ENCODE measurements at places on chromosomes 5 and 9.

DNA sequence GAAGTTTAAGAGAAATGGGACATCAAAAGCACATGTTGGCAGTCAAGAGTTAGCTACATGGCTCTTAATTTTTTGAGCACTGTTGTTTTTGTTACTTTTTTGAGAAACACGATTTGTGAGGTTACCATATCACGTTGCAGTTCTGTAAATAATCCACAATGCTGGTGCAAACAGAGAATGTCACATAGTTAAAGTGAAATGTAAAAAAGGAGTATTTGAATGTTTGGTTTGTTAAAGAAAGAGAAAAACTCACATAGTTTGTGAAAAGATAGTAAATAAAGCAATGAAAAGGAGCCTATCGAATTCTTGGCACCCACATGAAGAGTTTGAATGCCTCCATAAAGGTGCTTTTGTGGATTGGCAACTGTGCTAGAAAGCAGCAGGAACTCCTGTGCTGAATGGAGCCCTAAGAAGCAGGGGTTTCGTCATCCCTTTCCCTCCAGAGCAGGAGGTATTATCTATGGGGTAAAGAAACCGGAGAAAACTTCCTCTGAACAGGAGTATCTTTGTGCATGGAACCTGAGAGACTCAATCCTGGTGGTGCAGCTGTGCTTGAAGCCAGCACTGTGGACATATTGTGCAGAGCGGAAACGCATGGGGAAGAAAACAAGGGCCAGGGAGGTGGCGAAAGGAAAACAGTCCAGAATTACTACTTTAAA lies 148.5 kb upstream of the OTULINL start:
- no peak for DNase-seq

DNA sequence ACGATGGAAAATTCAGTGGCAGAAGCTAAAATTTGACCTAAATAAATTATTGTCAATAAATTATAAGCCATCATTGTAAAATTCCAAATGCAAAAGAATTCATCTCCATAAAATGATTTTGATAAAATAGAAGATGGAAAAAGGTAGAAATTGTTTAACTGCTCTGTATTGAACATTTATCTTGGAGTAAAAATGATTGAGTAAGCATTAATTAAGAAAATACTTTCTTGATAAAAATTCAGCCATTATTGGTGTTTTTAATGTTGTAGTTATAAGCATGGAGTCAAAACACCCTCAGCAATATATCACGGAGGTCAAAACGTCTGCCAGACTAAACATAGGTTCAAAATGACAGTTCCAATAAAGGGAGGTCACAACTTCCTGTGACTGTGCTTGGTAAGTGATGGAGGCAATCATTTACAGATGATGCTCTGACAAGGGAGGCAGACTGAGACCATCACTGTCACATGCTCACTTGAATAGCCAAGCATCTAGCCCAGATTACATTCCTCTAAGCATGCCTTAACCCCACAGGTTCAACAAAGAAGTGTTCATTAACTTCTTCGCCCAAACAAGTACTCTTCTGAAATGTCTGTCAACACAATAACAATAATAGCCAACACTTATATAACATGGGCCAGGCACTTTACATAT lies 69.5 kb downstream of the SH3TC2 start:
- no peak for DNase-seq

GRCh38 chr5:14790220-14790619 lies 81.4 kb downstream of the ANKH start:
- DNase-seq: no peak

DNA sequence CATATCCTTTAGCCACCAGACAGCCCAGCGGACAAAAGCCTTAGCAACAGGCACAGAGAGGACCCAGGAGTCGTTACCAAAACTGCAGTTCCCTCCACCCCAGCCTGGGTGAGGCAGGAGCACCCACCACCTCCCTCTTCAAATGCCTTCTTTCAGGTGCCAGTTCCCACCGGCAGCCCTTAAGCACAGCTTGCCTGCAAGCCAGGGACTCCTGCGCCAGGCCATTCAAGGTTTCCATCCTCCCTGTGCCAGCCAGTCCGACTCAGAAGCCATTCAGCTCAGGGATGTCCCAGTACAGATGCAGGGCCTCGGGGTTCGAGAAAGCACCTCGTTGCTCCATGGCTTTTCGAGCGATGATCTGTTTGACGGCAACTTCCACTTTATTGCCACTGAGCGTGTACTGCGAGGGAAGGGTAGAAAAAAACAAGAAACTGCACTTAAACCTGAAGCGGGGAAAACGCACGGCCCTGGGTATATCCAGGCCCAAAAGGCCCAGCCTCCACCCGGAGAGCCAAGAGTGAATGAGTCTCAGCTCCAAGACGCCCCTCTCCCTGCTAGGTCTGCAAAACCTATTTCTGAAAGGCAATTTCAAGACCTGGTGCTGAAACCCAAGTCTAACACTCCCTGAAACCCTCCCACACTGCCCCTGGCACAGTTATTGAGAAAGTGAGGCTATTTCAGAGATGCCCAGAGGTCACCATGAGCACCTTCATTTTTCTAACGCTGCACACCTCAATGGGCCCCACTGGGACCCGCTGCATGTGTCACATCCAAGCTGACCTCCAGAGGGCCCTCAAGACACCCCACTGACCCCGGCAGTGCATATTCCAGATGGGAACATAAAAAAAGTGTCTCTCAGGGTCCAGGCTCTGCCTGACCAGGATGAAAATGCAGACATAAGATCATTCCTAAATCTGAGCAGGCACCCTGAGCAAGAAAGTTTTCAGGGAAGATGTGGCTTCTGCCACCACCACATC lies 36.8 kb upstream of the ZNF354A start:
- no peak for DNase-seq

DNA sequence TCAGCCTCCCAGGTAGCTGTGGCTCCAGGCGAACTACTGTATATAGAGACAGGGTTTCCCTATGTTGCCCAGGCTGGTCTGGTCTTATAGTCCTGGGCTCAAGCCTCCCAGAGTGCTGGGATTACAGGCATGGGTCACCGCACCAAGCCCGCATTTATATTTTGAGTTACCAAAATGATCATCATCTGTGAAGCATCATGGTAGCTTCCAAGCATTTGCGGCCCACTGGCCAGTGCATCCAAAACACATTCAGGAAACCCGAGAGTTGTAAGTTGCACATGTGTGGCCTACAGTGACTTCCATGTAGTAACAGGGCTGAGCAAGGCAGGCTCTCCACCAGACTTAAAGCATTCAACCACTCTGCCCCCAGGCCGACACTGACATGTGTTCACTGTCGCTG lies 2.3 kb downstream of the BRD3OS start:
- no peak for DNase-seq

GRCh38 chr9:121858788-121859187 lies 207.4 kb downstream of the DAB2IP start:
- DNase-seq: no peak

DNA sequence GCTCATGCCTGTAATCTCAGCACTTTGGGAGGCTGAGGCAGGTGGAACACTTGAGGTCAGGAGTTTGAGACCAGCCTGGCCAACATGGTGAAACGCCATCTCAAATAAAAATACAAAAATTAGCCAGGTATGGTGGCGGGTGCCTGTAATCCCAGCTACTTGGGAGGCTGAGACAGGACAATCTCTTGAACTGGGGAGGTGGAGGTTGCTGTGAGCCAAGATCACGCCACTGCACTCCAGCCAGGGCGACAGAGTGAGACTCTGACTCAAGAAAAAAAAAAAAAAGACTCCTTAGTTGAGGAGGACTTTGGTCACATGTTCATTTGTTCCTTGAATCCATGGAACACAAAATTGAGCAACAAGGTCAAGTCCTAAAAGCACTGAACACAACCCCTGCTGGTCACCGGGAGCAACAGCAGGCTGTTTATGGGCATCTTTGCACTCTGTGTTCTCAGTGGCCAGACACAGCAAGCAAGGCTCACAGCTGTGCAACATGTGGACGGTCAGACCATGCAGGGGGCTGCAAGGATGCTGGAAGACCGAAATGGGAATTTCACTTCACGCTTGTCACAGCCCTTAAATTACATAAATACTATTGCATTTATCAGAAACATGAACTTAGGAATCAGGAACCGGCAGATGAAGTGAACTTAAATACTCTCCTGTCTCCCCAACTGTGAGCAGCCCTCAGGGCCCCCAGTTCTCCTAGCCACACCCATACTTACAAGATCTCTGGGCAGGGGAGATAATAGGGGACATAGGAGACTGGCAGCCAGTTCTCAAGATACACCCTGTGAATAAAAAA lies 2.8 kb downstream of the GBGT1 start:
- DNase-seq: peak; percentile 67

DNA sequence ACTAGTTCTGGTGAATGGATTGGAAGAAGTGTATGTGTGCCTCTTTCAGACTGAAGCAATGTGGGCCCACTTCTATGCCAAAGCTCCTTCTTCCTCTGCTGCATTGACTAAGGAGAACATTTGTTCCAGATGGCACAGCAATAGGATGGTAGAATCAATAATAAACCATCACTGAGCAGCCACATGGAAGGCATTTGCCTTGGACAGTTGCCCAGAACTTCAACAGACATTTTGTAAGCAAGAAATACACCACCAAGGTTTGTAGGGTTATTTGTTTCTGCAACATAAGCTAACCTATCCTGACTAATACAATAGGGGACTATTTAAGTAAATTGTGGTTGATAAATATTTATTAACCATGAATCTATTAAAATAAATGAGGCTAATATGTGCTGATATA lies 37.7 kb upstream of the CSNK1G3 start:
- no peak for DNase-seq

DNA sequence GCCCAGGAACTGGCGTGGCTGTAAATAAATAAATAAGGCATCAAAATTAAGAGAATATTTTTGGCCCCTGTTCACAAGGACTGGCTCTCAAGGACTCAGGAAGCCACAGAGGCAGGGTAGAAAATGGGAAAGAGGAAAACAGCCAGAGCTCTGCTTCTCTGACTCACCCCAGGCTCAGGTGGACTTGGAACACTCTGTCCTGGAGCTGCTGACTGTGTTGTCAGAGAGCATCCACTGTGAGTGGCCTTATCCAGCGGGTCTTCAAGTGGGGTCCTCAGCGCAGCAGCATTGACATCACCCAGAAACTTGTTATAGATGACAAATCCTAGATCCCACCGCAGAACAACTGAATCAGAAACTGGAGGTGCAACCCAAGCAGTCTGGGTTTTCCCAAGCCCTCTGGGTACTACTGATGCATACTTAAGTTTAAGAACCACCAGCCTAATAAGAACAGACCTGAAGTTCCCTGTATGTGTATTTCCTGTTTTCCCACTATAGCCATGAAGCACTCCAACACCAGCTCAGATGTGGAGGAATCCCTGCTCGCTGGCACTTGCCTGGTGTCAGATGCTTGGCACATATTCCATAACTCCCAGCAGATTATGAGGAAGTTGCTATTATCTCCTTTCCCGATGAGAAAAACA lies 20.5 kb downstream of the ADRA1B start:
- DNase-seq: no peak

DNA sequence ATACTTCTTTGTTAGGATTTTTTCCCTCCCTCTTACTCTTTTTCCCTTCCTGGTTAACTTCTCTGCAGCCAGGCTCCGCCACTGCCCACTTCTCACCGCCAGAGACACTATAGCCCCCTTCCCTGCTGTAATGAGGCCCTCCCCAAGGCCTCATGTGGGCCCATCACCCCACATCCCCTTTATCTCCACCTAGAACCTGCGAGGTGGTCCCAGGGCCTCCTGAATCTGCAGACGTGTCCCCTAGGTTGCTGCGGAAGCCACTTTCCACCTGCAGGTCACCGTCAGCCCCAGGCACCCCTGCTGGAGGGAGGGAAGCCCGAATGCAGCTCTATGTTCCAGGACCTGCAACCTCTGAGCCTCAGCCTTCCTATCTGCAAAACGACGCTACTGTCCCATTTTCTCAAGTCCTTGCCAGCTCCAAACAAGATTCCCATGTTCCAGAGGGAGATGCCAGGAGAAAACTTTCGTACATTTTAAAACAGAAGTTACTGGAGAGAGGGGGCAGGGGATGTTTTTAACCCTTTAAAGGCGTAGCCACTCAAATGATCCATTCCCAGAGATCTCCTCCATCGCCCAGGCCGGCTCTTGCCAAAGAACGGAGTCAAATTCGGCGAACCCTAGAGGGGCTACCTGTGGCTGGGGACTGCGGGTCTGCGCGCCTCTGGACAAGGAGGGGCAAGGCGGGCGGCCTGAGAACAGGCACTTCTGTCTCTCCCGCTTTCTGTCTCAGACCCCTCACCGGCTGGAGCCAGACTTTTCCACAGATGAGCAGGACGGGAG lies 929 bp downstream of the SH3PXD2B start:
- DNase-seq: no peak

DNA sequence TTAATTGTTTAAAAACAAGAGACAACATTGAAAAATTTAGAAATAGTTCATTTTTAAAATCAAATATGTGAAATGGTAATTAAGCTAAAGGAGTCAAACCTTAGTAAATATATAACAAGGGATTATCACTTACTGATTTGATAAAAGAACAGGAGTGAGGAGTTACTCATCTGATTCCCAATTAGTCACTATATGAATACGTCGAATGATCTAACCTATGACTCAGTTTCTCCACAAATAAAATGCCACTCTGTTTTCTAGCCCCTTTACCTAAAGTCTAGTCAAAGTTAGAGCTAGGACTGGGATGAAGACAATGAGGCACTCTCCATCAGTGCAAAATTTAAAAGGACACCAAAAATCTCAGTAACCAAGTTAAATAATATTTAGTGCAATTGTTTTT lies 70.4 kb upstream of the RASEF start:
- DNase-seq: no peak

Data from activated CD8-positive, alpha-beta T cell treated with anti-CD3 and anti-CD28 coated beads, Interleukin-2, amount 10 ng/mL, durations not matched to agents 7 days and 5 days (primary cell).